ENCODE measurements at places on chromosomes 6 and 20.

DNA sequence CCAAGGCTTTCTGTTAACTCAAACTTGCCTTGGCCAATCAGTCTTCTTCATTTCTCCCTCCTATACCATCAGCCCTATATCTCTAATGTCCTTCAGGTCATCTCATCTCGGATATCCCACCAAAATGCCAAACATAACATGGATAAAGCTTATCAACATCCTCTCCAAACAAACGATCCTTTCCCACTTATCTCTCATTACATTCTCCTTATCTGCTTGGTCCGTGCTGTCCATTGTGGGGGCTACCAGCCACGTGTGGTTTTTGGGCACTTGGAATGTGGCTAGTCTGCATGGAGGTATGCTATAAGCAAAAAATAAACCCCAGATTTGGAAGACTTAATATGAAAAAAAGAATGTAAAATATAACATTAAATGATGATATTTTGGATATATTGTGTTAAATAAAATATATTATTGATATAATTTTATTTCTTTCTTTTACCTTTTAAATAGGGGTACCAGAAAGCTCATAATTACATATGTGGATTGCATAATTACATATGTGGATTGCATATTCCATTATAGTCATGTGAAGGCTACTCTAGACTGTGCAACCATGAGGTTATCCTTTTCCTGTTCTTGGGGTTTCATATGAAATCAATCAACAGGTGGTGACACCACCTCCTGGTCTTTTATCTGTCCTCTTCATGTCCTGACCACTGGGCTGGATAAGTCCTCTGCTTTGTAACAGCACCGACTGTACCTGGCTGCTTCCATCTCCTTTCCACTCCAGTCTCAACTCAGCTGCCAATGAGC is 123.0 kb downstream of the CD83 start:
- no peak for DNase-seq

GRCh38 chr20:63618291-63618980 is 8.5 kb downstream of the GMEB2 start:
- no peak for DNase-seq

- no peak for DNase-seq
Observed at GRCh38 chr6:107988570-107988969, 30.6 kb upstream of the SEC63 start.

- no peak for DNase-seq
Observed at GRCh38 chr6:110043366-110043994, 65.4 kb downstream of the GPR6 start.

- no peak for DNase-seq
Observed at GRCh38 chr6:165630544-165630953, 32.5 kb downstream of the PDE10A start.

- DNase-seq, result no peak
Observed at GRCh38 chr20:32636283-32636682, 37.5 kb downstream of the C20orf203 start.

DNA sequence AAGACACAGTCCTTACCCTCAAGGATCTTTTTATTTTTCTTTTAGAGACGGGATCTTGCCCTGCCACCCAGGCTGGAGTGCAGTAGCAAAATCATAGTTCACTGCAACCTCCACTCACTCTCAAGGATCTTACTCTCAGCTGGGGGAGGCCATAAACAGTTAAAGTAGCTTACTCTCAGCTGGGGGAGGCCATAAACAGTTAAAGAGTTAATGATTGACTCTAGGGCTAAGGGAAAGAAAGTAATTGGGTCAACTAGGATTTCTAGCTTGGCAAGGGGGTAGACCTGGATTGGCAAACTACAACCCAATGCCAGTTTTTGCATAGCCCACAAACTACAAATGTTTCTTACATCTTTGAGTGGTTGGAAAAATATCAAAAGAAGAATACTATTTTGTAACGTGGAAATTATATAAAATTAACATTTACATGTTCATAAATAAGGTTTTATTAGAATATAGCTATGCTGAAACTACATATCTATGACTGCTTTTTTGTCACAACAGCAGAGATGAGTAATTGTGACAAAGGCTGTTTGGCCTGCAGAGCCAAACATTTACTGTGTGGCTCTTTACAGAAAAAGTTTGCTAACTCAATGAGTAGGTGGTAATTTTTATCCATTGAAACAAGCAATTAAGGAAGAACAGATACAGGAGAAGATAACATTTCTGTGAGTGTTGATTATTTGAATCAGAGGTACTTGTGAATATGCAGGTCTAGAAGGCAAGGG is 46.4 kb downstream of the PTPRA start:
- no peak for DNase-seq

- DNase-seq, result no peak
Observed at GRCh38 chr6:63799313-63799712, 163.7 kb downstream of the PHF3 start.

DNA sequence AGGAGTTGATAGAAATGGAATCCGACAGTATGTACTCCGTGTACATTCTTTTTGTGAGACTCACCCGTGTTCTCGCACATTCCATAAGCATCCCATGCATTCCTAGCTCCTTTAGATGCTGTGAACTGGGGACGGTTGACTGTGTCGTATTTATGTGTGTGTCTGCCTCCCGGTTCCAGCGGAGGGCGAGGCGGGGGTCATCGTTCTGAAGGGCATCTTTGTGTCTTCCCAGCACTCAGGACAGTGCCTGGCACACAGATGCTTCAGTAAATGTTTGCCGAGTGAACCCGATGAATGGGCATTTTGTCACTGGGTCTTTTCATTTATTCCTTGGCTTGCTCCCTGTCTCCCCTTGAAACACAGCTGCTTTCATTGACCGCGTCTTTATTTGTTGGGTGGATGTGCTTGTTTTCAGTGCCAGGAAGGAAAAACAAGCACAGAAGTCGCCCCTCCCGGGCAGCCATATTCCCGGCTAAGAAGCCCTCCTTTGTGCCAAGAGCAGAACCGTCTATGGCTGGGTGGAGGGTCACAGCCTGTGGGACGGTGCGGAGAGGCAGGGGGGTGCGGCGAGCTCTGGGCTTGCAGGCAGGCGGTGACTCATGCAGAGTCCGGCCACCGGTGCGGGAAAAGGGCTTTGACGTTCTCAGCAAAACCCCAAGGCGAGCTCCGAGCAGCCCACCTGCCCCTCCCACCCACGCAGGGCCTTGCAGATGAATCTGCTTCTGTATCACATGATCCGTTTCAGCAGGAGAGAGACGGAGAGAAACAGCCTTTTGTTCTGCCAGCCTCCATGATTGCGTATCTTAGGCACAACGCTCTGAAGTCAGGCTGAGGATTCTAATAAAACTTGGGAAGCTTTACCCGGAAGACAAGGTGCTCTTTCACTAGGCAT is 11.2 kb upstream of the PSMG4 start:
- no peak for DNase-seq
